ENCODE measurements at places on chromosomes 3 and 15.

DNA sequence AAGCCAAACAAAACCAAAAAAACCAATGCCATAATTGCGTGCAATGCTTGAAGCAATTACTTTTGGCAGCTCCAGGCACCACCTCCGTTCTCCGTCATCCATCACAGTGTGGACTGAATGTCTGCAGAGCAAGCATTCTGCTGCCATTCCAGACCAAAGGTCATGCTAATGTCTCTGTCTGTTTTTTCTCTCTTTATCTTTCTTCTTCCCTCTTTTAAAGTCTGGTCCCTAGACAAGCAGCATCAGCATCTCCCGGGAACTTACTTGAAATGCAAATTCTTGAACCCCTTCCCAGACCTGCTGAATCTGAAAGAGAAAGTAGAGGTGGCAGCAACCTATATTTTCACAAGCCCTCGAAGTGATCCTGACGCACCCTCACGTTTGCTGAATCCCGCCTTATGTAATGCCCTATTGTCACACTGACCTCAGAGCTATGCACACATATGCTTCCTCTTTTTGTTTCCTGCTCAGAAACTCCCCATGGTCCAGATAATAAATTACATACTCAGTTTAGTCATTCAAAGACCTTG lies 297.3 kb upstream of the PROK2 start:
- no peak for DNase-seq

- DNase-seq: no peak
Measured at GRCh38 chr15:99480016-99480810, 85.6 kb upstream of the MEF2A start.

- DNase-seq: no peak
Measured at GRCh38 chr3:116005404-116005803, 382.1 kb downstream of the GAP43 start.

GRCh38 chr3:41898631-41899030 lies 63.3 kb downstream of the ULK4 start:
- DNase-seq: no peak

DNA sequence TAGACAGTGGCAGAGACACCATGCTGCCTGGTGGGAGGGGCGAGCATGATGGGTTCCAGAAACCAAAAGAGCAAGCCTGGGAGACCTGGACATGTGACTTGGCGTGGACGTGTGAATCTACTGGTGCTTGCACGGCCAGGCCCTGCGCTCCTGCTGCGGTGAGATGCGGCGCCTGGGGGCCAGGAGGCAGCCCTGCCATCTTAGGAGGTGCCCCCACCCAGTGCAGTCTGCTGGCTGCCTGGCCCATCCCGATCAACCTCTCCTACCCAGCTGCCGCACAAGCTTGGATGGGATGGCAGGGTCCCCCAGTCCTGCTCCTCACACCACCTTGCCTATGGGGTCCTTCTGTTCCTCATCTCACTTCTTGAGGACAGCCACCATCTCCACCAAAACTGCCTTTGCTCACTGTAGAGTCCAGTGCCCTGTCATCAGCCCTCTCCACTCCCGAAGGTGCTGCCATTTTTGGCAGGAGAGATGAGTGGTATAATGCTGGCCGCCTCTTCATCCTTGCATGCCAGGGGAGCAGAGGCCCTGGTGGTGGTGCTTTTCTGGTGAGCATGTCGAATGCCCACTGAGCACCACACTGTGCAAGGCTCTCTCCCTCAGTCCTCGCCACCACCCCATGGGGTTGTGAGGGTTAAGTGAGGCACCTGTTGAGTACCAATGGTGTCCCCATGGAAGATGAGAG lies 3.1 kb upstream of the ABTB1 start:
- DNase-seq: no peak

DNA sequence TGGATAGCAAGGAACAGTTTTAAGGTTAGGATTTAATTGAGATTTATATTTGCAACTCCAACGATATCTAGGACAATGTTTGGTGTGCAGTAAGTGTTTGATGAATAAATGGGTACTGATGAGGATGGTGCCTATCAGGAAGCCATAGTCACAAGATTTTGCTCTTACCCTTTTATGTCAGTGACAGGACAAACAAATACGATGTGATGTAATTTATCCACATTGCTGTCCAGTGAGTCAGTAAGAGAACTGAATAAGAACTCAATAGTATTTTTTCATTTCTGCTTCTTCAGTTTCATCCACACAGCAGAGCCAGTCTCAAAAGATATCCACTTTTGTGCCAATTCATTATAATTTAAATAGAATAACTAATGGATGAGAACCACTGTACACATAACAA lies 18.5 kb downstream of the C3orf85 start:
- no peak for DNase-seq
